Lung microvascular endothelial cell (primary cell): ENCODE measurements at places on chromosomes 2 and 18.

- DNase-seq: no peak
These were observed 646.1 kb upstream of the ACVR2A start for GRCh38 chr2:147198651-147199171.

DNA sequence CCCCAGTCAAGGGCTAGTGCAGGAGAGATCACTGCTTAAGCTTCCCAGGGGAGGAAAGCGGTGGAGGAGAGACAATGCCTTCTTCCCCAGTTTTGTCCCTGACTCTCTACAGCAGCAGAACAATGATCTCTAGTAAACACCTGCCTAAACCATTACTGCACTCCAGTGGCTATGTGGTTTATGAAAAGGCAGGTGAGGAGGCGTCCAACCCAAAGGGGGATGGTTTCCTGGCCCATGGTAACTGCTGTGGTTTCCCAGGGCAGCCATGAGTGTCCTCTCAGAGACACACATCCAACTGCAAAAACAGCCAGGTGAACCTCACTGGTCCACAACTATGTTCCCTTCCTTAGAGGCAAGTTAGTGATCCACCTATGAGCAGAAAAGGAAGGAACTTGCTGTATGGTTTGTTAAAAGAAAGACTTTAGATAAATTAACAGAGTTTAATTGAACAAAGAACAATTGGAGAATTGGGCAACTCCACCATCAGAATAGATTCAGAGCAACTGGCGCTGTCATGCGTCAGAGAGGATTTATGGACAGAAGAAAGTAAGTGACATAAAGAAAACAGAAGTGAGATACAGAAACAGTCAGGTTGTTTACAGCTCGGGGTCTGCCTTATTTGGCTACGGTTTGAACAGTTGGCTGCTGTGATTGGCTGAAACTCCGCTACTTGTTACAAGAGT lies 4.8 kb upstream of the TTC39C start:
- DNase-seq: no peak

- DNase-seq: no peak
These were observed 4.8 kb upstream of the RALB start for GRCh38 chr2:120247851-120248250.

DNA sequence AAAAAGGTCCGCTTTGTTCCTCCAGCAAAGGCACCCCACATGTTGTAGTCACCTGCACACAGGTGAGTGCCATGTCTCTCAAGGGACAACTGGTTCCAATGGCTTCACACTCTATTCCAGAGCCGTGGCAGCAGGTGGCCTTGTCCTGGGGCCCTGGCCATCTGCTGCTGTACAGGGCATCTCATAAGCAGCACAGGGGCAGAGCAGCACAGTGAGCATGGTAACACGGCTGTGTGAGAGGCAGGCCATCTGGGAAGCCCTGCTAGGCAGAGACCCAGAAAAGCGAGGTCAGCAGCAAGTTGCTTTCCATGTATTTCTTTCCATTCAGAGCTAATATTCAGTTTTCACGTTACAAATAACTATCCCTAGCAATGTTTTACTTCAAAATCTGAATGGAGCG lies 54.7 kb downstream of the CMPK2 start:
- no peak for DNase-seq
